ENCODE measurements at places on chromosomes 1 and 21. TPM values are rescaled to one million over a fixed set of nuclear protein-coding genes. Genes with fewer than 3 reads are reported as not detected.

PGLYRP4 gene
- not detected for total RNA-seq

GRCh38 chr1:30123036-30123435, 600.3 kb downstream of the MATN1 start:
- DNase-seq, result no peak

DNA sequence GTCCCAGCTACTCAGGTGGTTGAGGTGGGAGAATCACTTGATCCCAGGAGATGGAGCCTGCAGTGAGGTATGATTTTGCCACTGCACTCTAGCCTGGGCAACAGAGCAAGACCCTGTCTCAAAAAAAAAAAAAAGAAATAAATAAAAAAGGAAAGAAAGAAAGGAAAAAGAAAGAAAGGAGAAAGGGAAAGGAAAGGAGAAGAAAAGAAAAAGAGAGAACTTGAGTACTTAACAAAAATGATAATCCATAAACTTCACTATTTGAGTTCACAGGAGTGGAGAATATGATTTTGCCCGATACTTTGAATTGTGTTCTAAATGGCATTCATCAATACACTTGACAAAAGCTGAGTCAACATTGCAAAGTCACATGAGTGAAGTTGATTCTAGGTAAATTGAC, 23.8 kb upstream of the ZNF281 start:
- no peak for DNase-seq

DNA sequence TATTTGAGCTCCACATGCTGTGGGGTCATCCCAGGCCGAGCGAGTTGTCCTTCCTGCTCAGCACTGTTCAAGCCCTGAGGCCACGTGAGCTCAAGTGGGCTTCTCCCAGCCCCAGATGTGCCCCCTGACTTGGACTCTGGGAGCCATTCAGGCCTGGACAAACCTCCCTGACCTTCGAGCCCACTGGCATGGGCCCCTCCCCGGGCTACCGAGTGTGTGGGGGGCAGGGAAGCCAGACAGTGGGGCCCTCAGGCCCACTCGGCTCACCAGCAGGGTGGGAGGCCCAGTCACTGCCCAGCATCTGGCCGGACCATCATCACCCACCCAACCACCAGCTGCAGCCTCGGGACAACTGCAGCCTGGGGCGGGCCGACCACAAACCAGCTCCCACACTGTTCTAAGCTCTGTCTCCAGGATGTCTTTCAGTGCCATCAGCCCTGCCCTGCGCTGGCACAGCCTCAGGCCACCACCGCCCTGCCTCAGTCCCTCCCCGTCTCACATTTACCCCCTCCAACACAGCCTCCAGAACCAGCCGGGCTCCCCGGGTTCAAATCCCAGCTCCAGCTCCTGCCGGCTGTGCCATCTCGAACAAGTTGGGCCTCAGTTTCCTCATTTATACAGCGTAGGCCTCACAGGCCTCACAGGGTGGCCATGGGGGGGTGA, 20.9 kb upstream of the PLEKHG5 start:
- no peak for DNase-seq

DNA sequence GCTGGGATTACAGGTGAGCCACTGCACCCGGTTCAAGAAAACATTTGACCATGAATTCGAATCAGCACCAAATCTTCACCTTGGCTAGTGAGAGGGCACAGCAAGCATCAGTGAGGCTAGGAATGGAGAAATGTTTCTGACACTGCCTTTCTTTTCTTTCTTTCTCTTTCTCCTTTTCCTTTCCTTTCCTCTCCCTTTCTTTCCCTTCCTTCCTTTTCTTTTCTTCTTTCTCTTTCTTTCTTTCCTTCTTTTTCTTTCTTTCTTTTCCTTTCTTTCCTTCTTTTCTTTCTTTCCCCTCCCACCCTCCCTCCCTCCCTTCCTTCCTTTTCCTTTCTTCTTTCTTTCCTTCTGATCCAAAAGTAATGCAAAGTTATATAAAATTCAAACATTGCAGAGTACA, 40.9 kb downstream of the GFI1 start:
- no peak for DNase-seq

ZC3H12A gene
- 10.6 TPM for total RNA-seq

BGLAP gene
- total RNA-seq, result 1.4 TPM

DNA sequence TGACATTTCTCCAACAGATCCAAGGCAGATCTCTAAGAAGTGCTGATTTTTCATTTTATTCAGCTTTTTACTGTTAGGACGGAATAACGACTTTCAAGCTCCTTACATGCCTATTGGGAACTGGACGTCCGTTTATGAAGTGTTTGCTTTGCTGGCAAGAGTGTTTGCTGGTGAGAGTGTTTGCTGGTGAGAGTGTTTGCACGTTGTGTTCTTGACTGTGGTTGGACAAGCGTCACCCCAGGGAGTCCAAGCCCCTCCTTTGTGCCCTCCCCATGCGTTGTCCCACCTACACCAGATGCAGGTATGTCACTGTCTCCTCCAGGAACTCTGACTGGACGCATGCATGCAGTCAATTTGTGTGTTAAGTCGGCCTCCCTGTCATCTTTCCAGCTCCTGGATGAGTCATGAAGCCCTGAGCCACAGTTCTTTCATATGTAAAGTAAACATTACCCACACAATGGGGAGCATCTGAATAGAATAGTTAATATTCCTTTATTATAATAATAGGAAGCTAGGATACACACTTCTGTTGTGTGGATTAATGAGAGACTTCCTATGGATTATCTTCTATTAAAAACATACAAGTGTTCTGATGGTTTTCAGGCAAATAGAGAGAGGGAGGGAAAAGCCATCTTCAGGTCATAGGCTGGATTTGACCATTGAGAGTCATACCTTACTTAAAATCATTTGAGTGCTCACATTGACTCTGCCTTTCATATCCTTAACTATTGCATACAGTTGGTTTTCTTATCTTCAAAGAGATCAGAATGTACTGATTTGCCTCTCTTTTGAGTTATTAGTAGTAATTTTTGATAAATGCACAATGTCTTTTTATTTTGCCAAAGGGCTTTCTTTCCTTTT, 119.2 kb downstream of the GALNT2 start:
- DNase-seq, result peak; percentile 76

- DNase-seq, result no peak
Measured at GRCh38 chr1:22761101-22761500, 50.5 kb downstream of the EPHB2 start.

AMY2A gene
- total RNA-seq, result 0.42 TPM

- no peak for DNase-seq
Measured at GRCh38 chr1:169604781-169605560, 18.7 kb upstream of the F5 start.

CEP170 gene
- total RNA-seq, result 55.2 TPM

DNA sequence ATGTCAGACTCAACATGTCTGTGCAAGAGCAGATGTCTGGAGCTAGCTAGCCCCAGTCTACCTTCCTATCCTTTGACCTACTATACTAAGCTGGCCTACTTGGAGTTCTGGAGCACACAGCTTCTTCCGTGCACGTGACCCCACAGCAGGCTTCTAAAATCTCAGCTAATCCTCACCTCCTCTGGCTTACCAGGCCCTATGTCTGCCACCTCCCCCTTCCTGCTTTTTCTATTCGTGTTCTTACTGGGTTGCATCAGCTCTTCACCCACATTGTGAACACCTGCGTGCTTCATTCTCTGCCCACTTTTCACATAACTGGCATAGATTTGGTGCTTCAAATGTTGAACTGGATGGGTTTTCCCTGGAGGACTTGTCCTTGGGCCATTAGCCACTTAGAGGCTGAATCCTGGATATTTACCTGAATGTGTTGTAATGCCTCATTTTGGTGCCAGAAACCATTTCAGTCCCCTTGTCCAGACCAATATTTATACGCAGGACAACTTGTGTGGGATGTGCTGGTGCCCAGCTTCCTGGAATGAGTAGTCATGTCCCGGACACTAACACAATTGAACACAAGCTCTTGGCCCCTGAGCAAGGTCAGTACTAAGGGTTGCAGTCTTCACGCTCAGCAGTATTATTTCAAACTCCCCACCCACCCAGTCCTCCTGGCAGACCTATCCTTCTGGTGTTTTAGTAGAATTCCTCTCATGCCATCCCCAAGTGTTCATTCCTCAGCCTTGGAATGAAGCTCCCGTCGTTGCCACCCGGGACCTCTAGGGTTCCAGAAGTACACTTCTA, 24.0 kb downstream of the TENT5C start:
- DNase-seq, result no peak

DNA sequence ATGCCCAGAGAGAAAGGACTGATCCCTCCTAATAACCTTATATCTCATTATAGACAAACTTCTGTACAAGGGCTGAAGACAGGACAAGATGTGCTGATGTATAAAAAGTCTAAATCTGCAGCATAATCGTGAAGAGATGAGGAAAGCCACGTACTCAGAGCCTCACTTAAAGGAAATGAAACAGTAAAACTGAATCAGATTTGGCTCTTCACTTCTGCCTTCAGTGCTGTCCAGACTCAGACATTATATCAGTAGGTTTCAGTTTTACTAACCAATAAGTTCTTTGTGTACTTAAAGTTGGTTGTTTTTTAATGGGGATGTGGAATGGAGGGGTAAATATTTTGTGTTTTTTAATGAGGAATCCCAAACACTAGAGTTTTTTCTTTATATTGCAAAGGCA, 45.3 kb upstream of the RGS1 start:
- no peak for DNase-seq

GRCh38 chr1:22920026-22920733, 52.5 kb downstream of the LACTBL1 start:
- no peak for DNase-seq

DNA sequence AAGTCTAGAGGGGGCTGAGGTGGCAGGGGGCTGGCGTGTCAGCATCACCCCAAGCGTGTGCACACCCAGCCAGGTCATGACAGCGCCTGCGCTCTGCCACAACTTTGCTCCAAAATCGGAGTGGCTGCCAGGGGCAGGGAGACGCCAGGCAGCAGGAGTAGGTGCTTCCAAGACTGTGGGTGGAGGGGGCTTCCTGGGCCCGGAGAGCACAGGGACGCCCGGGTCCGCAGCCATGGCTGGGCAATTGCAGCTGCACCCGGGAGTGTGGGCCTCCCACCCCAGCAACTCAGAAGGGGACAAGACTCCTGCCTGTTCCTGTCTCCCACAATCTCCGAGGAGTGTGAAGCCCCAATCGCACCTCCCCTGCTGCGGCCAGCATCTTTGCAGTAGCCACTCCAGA, 53.1 kb upstream of the CYYR1 start:
- DNase-seq, result no peak

- no peak for DNase-seq
Measured at GRCh38 chr21:26935977-26936376, 30.9 kb downstream of the ADAMTS5 start.

GRCh38 chr1:118143121-118143520, 41.9 kb downstream of the SPAG17 start:
- no peak for DNase-seq

GRCh38 chr1:168135116-168135920, 1.4 kb downstream of the GPR161 start:
- DNase-seq, result no peak

DNA sequence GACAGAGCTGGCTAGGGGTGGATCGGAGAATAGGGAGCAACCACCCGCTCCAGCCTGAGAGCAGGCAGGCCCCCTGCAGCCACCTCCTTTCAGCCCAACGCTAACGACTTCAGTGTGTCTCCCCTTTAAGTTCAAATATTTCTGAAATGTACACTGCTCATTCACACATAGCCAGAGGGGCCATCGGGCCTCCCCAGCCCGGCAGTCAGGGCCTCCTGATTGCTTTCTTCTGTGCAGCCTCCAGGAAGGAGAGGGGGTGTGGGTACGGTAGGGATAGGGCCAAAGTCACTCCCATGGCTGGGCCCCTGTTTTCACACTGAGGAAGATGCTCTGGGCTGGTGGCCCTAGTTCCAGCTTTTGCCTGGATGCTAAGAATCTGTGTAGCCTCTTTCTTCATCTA, 64.8 kb downstream of the EPHB2 start:
- DNase-seq, result no peak

DNASE2B gene
- total RNA-seq, result 0.42 TPM

DNA sequence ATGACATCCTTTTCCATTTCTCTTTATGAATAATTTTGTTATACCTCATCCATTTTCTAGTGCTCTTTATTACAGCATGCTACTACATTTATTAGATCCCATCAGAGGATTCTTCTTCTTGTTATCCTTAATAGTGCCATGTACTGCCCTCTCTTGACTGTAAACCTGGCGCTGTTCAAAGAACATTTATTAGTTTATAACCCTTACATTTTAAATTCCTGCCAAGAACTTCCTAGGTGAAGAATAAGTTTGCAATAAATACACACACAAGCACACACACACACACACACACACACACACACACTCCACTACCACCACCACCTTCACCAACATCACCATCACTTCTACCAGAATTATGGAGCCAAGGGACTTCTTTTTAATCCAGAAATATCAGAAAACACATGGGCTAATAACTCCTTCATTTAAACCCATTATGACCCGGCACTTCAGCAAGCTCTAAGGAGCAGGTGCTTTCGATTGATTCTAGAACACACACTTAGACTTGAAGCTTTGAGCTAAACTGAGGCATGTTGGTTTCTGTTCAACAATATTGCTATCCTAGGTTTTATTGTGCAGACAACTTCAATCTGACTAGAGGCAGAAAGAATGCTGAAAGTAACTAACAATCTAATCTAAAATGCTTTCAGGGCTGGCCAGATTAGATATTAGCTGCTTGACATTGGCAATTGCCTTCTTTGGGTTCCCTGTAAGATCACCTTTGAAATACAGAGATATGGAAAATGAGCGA, 556.8 kb downstream of the LMO4 start:
- DNase-seq, result no peak

GRCh38 chr1:98003442-98003841, 82.6 kb upstream of the DPYD start:
- no peak for DNase-seq

DNA sequence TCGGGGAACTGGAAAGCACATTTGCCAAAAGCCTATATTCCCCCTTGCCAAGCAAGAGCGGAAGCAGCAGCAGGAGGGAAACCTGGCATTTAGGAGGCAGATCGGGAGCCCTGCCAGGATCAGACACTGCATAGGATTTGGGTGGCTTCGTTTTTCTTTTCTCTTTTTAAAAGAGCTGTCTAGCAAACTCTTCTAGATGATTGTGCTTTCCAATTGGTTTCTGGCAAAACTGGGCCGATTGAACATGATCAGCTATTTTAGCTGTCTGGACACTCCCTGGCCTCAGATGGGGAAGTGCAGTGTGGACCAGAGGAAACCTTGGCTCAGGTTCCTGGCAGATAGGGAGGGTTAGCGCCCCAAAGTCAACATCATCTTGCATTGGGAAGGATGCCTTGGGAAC, 414.0 kb upstream of the KAZN start:
- no peak for DNase-seq

- DNase-seq, result no peak
Measured at GRCh38 chr1:5453347-5453746, 538.9 kb downstream of the NPHP4 start.

DNA sequence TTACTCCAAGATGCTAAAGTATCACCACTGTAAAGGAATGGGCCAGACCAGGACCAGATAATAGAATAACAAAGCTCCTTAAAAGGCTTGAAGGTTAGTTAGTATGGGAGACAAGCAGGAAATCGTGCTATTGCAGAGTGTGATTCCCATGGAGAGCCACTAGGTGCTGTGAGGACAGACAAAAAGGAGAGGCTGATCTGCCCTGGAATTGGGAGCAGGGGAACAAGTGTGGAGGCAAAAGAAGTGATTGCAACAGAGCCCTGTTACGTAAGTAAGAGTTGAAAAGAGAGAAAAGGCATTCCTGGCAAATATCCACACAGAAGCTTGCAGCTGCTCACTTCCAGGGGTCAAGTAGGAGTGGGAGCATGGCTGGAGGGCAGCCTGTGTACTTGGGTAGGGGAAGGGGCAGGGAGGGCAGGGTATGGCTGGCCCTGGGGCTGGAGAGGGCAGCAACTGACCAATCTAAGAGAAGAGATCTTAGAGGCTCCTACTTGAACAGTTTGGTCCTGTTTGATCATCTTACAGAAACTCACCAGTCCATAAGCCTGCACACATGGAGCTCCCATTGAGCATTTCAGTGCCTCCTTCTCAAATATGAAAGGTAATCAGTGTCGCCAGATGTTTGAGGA, 207.7 kb upstream of the GJB5 start:
- peak; percentile 7 for DNase-seq

KMO gene
- not detected for total RNA-seq

DNALI1 gene
- total RNA-seq, result 0.64 TPM
